ENCODE measurements at places on chromosomes 6 and 20.

- DNase-seq: no peak
These were observed 15.5 kb upstream of the TPBG start for GRCh38 chr6:82348130-82348529.

GRCh38 chr6:43669050-43669921 is 18.3 kb downstream of the MRPS18A start:
- DNase-seq: no peak

DNA sequence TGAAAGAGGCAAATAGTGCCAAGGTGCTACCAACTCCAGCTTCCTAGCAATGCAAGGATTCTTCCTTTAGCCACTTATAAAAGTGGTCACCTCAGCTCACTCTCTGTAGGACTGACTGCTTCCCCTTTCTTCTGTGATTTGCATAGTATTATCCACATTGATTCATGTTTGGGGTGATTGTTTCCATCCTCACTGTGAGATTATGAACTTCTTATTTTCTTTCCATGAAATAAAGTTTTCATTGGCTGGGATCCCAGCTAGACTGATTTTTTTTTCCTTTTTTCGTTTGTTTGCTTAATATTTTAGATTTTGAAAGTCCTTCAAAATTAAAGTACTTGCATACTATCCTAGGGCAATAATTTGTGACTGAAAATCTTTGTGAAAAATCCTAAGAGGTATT is 50.5 kb downstream of the EYA4 start:
- no peak for DNase-seq

GRCh38 chr6:28814032-28814976 is 109.5 kb downstream of the TRIM27 start:
- DNase-seq: no peak

GRCh38 chr20:51715163-51715855 is 52.9 kb downstream of the ATP9A start:
- no peak for DNase-seq

DNA sequence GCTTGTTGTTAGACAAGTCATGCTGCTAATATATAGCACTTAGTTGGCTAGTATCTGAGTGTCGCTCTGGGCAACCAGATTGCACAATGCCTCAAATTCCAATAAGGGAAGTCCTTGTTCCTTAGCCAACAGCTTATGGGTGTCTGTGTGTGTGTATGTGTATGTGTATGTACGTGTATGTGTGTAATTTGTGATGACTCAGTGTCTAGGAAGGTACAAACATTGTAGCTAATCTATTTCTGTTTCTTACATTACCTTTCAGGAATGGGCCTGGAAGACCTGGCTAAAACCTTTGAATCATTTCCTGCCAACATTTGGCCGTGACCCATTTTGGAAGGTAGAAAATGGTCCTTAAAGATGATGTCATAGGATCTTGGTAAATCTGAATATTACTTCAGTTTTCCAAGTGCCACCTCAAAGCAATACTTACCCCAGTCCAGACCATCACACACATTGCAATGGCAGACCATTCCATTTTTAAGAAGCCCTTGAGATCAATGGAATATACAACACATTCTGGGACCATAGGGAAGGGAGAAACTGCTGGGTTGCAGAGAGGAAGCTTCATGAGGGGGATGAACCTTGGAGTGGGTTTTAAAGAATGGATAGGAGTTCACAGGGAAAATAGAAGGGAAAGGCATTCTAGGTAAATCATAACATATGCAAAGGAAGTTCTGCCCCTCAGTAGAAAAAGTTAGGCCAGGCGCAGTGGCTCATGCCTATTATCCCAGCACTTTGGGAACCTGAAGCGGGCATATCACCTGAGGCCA is 25.1 kb downstream of the NEDD9 start:
- no peak for DNase-seq

- no peak for DNase-seq
These were observed 26.3 kb downstream of the HECA start for GRCh38 chr6:139161169-139161568.

- DNase-seq: no peak
These were observed 366.8 kb upstream of the KHDRBS2 start for GRCh38 chr6:62652692-62653328.

- DNase-seq: no peak
These were observed 39.7 kb downstream of the SH3BGRL2 start for GRCh38 chr6:79670789-79671188.

DNA sequence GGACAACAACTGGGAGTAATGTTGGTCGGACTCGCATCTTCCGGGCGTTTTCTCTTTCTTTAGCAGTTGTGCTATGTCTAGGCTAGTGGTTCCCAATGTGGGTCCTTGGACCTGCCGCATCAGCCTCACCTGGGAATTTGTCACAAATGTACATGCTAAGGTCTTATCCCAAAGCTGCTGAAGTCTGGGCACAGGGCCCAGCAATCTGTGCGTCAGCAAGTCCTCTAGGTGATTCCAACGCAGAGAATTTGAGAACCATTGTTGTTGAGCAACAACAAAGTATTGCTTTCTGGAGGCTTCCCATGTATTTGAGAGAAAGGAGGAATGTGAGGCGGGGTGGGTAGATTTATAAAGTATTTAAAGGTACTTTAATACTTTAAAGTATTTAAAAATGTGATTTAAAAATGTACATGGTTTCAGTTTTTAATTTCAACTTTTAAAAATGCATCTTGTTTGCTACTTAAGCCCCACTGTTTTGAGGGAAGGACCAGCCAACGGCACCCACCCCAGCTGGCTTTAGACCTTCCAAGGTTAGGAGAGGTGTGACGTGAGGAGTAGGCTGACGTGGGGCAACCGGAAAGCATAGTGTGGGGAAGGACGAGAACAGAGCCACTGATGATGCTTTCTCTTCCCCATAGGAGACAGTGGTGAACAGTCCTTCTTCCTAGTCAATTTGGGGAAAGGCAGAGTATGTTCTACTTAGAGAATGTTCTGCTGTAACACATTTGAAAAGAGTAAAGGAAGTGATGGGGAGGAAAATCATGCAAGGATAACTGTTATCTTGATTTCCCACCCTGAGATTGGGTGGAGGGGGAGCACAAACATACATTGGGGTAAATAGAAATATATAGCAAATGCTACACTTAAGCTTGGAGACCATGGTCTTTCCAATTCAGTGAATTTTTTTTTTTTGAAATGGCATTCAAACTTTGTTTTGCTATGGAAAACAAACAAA is 4.3 kb downstream of the UST start:
- no peak for DNase-seq

GRCh38 chr20:44135417-44136204 is 51.4 kb downstream of the JPH2 start:
- DNase-seq: no peak

DNA sequence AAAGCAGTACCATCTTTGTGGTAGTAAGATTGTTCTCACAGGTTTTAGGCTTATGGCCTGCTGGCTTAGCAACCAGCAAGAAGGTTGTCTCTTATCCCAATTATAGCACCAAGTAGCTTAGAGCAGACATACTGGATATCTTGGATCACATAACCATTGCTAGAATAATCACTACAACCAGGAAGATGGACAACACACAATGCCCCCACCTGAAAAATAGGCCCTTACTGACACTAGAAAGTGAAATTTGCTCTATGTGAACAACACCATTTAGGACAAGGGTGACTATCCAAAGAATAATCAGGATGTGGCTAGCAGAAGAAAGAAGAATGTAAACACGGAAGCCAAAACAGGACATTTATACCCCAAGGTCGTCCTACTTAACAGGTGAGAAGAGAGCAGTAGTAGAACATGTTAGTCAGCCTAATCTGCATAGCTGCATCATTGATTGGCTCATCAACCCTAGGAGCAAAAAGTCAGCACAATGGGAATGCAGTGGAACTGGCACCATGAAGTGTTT is 172.7 kb upstream of the MARCKS start:
- DNase-seq: no peak

GRCh38 chr20:2691127-2691526 is 1.5 kb upstream of the EBF4 start:
- DNase-seq: no peak

GRCh38 chr6:55578537-55579363 is at the start of gene HMGCLL1:
TSS of gene HMGCLL1 (minus strand) at chr6:55579192. CDS start at chr6:55579055, 137 bp downstream.
- no peak for DNase-seq

GRCh38 chr6:60670036-60670435 is 1616.0 kb downstream of the KHDRBS2 start:
- no peak for DNase-seq

DNA sequence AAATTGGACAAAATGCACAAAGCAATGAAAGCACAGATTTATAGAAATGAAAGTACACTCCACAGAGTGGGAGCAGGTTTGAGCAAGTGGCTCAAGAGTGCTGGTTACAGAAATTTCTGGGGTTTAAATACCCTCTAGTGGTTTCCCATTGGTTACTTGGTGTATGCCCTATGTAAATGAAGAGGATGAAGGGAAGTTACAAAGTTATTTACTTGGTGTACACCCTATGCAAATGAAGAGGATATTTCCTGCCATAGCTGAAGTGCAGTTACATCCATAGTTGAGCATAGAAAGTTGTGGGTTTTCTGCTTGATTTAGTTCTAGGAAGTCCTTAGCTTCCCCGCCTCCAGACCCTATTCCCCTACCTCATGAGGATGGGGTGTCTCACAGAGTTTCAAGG is 22.7 kb downstream of the BCAS1 start:
- no peak for DNase-seq

- DNase-seq: no peak
These were observed 5.4 kb upstream of the FBXO30 start for GRCh38 chr6:145819994-145820393.

DNA sequence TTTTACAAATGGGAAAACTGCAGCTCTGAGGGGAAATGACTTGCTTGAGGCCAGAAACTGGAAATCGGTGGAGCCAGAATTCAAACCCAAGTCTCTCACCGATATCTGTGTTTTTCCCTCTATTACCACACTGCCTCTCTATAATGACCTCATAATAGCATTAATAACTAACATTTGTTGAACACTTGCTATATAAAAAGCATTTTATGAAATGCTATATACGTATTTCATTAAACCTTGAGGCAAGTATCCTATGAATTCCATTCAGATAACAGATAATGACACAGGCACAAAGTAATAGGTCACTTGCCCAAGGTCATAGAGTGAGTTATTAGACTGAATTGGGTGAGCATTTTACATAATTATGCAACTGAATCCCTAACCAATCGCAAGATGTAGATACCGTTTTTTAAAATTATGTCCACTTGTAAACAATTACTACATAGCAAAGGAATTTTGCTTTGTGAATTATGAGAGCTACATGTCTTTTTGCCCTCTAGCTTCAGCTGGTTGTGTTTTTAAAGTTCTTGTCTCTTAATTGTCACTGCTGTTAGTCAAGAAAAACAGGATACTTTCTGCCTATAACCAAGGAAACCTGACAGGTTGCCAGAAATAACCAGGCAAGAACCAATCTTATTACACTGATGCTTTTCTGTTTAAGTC is 4.7 kb downstream of the DSN1 start:
- no peak for DNase-seq

GRCh38 chr6:56525974-56526789 is 116.5 kb downstream of the DST start:
- no peak for DNase-seq

DNA sequence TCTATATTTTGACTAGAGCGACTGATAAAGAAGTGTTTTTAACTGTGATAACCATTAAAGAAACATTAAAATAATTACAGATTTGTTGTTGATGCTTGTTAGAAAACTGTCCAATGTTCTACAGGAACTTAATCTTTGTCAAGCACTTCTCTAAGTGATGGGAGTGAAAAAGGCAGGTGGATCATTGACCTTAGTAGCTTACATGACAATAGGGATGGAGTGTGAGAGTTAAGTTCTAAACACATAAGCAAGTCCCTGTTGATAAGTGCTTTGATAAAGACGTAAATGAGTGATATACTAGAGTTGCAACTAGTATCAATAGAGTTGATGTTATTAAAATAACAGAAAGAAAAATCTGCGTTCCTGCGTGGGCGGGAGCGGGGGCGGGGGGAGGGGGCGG is 931.5 kb upstream of the EPHA7 start:
- DNase-seq: no peak

DNA sequence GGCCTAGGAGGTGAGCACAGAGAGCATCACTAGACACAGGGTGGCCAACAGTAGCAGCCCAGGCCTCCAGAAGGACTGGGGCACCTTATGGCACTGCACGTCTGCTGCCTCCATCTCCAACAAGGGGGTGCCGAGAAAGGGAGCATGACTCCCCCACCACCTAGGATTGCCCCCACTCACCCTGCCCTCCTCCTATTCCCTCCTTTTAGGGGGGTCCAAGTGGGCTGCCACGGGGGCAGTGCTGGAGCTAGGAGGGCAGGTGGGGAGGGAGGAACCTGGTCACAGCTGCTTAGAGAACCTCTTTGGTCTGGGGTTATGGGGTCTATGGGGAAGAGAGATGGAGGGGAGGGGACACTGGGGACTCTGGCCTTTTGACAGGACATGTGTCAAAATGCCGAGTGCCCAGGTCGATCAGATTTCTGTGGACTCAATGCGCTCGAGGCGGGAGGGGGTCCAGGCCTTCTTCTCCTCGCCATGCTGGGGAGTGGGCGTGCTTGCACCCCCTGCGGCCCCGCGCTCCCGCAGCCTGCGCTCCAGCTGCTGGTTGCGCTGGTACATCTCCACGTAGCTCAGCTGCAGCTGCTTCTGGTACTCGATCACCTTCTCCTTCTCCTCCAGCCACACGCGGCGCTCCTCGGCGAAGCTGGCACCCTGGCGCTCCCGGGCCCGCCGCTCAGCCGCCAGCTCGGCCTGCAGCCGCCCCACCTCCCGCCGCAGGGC is 4.5 kb upstream of the FASTKD5 start:
- DNase-seq: no peak

DNA sequence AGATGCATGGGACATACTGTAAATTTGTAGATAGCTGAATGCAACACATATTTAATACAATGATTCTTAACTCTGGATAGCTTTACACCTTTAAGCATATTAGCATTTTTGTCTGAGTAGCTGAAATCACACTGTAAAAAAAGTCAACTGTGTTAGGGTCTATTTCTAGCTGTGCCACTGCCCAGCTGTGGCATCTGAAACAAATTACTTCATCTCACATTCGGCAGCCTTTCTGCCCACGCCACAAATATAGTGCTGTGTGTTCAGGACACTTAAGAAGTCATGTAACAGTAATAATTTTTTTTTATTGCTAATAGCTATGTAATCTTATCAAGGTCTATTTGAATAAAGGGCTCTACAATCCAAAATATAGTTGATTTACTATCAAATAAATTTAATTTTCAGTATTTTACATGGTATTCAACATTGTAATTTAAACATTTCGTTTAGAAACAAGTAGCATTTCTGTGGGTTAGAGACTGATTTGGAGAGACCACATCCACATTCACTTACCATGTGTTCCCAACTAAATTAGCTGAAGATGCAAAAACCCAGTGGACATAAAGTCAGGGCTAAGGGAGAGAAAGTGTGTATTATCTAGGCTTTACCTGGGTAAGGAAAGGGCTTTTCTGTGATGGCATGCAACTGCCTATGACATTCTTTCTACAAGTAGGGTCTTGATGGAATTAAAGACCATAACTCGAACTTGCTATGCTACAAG is 276.7 kb downstream of the PLCB1 start:
- DNase-seq: no peak

- no peak for DNase-seq
These were observed 143.8 kb downstream of the SLC16A10 start for GRCh38 chr6:111231090-111231459.

GRCh38 chr6:35043381-35044130 is 97.6 kb downstream of the TCP11 start:
- no peak for DNase-seq

- DNase-seq: no peak
These were observed 48.9 kb downstream of the ANKRD60 start for GRCh38 chr20:58179432-58180099.
